ENCODE measurements at places on chromosomes 16 and 17.

- peak; percentile 53 for DNase-seq
These were observed 14.0 kb downstream of the FMNL1 start for GRCh38 chr17:45235416-45236281.

GRCh38 chr17:40218006-40218739 is 931 bp upstream of the WIPF2 start:
- no peak for DNase-seq

DNA sequence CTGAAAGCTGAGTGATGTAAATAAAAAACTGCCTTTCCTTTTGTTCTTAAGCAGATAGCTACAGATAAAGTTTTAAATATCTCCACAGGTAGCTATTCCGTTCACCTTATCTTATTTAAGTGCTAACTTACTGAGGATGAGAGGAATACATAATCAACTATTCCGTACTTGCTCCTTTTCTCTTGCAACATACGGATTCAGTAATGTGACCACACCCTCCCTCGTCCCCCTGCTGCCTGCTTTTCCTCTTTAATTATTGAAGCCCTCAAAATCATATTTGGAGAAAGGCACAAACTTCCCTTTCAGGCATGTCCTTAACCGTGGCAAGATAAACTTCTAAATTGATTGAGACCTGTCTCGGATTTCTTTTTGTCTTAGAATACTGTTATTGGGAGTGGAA is 101.4 kb downstream of the MAP2K4 start:
- DNase-seq: no peak

GRCh38 chr16:21598701-21599121 is 666 bp upstream of the METTL9 start:
- DNase-seq: peak; percentile 43

DNA sequence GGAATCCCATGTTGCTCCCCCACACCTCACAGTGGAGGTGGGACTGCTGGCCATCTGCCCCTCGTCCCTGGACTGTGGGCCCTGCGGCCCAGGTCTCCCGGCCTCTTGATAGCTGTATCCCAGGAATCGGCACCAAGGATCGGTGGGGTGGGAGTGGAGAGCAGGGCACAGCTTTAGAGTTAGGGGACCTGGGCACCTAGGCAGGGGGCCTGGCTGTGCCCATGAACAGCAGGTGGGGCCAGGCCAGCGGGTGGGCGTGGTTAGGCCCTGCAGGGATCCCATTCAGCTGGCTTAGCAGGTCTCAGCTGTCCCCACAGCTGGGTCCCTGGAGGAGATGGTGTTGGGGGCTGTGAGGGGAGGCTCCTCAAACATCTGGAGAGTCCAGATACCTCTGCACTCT is 49.2 kb downstream of the SREBF1 start:
- DNase-seq: no peak

DNA sequence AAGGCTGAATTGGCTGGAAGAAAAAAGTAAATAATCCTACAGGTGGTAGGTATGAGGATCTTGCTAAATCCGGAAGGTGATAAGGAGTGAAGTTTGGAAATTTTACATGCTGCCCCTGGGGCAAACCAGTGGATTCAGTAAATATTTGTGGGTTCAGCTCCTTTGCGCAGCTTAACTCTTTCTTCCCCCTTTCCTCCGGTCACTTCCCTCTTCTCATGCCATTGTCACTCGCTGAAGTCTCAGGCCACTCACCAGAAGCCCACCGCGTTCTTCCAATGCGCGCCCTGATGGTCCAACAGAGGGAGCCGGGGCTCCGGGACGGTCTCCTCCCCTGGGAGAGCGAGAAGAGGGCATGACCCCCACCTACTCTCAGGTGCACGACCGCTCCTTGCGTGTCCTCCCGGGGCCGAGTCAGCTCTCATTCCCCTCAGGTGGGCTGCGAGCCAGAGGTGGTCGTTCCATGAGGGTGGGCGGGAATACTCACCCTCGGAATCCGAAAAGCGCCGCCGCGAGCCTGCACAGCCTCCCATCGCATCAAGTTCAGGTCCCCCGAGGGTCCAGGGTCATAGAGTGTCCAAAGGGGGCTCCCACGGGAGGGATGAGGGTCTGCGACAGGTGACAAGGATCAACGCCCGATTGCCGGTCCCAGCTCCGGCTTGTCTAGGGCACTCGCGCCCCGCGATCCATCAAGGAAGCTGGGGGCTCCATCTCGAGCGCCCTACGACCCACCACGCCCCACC is 474 bp downstream of the CLN3 start:
- DNase-seq: peak; percentile 13

Data from left renal cortex interstitium (tissue), 4 donors.